Stimulated activated naive CD4-positive, alpha-beta T cell treated with Interleukin-2 at 50 U/mL for 16 hours (primary cell): ENCODE measurements at places on chromosomes 6 and 20.

GRCh38 chr6:161082215-161082614, 90.6 kb downstream of the MAP3K4 start:
- no peak for DNase-seq

GRCh38 chr20:2022163-2022562, 28.3 kb upstream of the PDYN start:
- DNase-seq = no peak

GRCh38 chr20:19056909-19057308, 155.5 kb upstream of the SLC24A3 start:
- no peak for DNase-seq

DNA sequence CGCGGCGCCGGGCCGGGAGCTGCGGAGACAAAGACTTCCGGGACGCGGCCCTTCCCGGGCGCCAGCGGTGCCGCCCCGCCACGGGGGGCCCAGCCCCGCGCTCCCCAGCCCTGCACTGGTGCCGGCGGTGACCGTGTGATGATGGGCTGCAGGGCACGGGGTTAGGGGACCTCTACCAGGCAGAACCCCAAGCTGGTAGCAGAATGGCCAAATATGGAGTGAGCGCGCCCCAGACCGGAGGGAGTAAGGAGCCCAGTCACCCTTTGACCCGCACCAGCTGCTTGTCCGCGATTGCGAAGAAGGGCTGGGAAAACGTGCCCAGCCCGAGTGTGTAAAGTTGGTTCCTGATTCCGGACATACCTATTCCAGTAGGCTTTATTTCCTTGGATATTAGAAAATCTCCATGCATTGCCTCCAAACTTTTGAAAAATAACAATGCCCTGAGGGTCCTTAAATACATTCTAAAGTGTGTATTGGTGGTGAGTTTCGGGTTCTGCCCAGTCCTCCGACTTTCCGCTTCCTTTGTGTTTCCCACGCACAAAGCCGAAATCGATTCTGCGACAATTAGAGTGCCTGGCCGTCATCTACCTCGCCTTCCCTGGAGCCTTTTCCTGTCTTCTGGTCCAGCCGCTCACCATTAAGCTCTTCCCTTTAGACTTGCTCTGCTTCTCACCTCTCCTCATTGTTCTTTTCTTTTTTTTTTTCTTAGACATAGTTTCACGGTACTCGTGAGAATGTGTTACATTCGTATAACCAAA, 1.1 kb downstream of the ABRACL start:
- DNase-seq = peak; percentile 9

GRCh38 chr20:40875116-40876085, 153.2 kb upstream of the TOP1 start:
- no peak for DNase-seq

DNA sequence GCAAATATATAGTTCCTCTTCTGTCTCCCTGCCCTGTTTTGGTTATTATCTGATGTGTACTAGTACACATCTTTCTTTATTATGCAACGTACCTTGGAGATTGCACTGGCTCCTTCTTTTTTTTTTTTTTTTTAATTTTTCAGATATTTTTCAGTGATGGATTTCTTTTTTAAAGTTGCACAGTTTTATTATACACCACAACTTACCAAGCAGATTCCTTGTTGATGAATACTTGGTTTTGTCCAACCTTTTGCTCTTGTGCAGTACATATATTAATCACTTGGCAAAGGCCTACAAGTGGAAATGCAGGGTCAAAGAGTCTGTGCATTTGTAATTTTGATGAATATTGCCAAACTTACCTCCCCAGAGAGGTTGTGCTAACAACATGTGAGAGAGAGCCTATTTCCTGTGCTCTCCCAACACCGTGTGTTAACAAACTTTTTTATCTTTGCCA, 50.1 kb upstream of the RNF24 start:
- DNase-seq = no peak

- DNase-seq = no peak
Measured at GRCh38 chr20:56752274-56752673, 123.2 kb downstream of the TFAP2C start.

DNA sequence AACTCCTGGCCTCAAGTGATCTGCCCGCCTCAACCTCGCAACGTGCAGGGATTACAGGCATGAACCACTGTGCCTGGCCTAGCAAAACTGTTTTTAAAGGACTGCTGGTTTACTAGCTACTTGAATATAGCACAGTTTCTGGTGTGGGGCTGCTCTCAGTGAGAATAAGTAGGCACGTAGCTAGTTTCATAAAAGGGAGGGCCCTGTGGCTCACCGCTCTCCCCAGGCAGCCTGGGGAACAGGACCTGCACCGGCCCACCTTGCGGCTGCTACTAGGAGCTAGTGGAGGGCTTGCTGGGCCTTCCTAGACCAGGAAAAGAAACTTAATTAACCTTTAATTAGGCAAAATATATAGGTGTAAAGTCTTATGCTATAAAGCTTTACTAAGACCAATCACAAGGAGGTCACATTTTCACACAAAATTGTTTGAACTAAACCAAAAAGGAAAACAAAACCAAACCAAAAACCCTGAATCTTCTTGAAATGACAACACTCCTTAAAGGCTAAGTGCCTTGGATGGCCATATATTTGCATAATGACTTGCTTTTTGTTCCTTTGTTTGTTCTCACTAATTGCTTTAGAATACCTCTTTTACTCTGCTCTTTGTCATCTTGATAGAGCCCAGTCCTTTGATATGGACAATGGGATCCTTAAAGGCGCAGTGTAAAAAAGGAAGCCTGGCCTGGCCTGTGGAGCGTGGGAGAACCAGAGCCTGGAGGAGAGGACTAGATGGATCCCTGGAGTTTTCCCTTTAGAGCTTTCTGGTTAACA, 69.5 kb upstream of the SAMD5 start:
- DNase-seq = no peak

GRCh38 chr6:122953766-122954165, 42.3 kb upstream of the CLVS2 start:
- no peak for DNase-seq

GRCh38 chr6:46440641-46441040, 50.6 kb downstream of the RCAN2 start:
- DNase-seq = no peak

DNA sequence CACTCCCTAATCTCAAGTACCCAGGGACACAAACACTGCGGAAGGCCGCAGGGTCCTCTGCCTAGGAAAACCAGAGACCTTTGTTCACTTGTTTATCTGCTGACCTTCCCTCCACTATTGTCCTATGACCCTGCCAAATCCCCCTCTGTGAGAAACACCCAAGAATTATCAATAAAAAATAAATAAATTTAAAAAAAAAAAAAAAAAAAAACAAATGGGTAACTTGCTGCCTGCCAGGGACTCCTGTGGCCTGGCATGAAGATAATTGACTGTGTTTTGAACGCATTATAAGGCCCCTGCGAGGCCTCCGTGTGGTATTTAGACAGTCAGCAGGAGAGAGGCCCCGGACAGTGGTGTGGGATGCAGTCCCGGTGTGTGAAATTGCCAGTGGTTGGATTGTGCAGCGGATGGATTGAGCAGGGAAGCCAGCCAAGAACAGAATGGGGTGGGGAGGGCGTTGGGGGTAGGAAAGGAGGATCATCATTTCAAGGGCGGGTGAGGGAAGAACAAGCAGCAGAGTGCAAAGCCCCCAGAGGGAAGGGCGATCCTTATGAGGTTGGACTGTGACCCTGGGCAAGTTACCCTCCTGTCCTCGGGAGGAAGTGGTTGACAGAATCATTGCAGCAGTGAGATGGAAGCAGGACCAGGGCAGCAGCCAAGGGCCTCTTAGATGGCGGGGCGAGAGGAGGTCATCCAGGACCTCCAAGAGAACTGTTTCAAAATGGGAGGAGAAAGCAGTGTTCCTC, 43.3 kb downstream of the PPARD start:
- no peak for DNase-seq

DNA sequence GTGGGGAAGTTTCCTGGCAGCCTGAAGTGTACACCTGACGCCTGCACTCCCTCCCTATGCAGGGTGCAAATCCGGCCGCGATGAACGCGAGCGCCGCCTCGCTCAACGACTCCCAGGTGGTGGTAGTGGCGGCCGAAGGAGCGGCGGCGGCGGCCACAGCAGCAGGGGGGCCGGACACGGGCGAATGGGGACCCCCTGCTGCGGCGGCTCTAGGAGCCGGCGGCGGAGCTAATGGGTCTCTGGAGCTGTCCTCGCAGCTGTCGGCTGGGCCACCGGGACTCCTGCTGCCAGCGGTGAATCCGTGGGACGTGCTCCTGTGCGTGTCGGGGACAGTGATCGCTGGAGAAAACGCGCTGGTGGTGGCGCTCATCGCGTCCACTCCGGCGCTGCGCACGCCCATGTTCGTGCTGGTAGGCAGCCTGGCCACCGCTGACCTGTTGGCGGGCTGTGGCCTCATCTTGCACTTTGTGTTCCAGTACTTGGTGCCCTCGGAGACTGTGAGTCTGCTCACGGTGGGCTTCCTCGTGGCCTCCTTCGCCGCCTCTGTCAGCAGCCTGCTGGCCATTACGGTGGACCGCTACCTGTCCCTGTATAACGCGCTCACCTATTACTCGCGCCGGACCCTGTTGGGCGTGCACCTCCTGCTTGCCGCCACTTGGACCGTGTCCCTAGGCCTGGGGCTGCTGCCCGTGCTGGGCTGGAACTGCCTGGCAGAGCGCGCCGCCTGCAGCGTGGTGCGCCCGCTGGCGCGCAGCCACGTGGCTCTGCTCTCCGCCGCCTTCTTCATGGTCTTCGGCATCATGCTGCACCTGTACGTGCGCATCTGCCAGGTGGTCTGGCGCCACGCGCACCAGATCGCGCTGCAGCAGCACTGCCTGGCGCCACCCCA, 1.2 kb downstream of the GPR6 start:
- no peak for DNase-seq

DNA sequence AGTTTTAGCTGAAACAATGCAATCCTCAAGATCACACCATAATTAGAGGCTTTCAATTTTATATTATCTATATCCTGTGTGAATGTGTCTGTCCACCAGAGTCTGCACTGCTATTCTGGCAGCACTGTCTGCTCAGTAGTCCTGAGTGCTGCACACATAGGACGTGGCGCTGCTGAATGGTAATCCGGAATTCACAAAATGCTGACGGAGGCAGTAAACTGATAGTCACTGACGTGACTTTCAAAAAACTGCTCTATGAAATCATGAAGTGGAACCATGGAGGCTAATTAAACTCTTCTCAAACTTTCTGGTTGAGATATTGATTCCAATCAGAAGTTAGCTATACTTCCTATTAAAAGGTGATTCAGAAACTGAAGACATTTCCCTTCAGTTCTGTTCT, 190.8 kb upstream of the NOX3 start:
- DNase-seq = no peak

DNA sequence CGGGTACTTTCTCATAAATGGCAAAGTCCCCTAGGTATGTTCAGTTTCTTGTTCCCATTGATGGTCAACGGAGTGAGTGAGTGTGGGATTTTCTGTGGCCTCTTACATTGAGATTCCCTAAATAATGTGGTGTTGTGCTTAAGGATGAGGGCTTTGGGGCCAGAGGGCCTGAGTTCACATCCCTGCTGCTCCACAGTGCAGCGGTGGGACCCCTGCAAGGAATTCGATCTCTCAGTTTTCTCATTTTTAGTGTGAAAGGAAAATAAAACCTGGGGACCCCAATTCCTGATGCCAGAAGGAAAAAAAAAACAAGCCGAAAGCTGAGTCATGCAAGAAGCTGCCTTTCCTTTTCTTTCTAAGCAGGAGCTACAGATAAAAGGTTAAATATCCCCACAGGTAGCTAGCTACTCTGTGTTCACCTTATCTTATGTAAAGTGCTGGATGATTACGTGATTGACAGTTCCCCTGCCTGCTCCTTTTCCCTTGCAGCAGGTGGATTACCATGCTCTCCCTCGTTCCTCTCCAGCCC, 120.2 kb upstream of the CLDN20 start:
- no peak for DNase-seq

GRCh38 chr6:42347456-42347855, 104.3 kb downstream of the TRERF1 start:
- DNase-seq = no peak

DNA sequence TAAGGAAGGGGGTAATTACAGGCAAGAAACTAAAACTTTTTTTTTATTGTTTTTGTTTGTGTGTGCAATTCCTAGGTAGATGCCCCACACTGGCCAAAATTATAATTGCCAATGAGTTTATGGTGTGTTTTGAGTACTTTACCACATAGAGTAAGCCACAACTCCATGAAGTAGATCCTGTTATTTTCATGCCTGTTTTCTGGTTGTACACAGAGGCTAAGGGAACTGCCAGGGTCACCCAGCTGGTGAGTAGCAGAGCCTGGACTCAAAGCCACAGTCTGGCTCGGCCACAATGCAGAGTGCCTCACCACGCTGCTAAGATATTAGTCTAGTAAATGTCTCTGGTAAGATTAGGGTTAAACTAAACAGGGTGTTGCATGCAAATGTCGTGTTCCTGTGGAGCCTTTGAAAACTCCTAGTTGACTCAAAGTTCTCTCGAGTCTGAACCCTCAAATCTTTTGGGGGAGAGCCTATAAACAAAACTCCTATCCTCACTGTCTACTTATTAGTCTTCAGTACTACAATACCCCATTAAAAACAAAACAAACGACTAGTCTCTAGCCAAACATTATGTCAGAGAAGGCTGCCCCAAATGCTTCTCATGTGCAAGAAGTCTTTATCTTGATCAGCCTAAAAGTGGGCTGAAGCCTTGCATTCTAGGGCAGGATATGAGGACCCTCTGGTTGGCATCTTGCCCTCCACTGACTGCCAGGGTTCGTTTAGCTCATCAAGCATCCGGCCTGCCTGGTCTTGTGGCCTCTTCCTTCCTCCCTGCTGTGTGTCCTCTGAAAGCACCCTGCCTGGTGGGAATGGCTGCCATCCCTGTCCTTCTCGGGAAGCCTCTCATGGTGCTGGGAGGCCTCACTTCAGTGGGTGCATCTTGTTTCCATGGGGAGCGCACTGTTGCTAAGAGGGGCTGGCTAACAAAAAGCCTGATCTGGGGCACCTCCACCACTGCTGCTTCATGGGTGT, 4.2 kb downstream of the DUSP22 start:
- DNase-seq = no peak

- no peak for DNase-seq
Measured at GRCh38 chr6:131024565-131024964, 38.5 kb downstream of the EPB41L2 start.

- peak; percentile 29 for DNase-seq
Measured at GRCh38 chr20:44644667-44645131, 6.8 kb downstream of the ADA start.

DNA sequence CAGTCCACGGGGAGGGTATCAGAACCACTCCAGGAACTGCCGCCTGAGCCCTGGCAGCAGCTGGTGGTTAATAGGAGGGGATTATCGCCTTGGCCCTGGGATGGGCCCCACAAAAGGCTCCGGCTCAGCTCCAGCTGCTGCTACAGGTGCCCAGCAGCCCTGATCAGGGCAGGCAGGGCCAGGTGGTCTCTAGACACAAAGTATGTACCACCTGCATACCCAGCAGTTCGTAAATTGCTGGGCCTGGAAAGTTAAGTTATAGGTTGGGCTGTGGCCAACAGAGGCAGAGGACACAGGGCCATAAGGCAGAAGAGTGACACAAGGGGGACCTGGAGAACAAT, 35.1 kb downstream of the RRBP1 start:
- DNase-seq = no peak
